ENCODE measurements at places on chromosomes 1 and 21. TPM values are rescaled to one million over a fixed set of nuclear protein-coding genes. Genes with fewer than 3 reads are reported as not detected.
A peak's percentile ranks its signal among the peaks of the same experiment; 100 is the strongest.

DNA sequence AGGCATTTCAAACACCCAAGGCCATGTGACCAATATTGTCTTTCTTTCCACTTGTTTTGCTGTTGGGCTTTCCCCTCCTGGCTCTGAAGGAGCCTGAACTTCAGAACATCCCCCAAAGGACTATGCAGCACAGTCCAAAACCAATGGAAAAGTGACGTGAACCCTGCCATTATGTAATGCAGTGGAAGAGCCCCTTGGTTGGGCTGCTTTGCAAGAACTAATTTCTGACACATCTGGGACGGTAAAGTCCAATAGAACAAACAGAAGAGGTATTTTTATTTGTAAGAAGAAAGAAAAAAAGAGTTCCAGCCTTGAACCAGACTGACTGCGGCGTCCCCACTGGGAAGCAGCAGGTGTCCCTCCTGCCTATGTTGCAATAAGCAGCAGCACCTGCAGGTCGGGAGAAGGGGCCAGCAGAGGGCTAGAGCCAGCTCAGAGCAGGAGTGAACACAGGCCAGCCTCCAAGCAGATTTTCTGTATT lies 116.7 kb downstream of the CDC7 start:
- DNase-seq: no peak

GRCh38 chr1:83500987-83501591 lies 497.8 kb downstream of the TTLL7 start:
- peak; percentile 24 for DNase-seq

DNA sequence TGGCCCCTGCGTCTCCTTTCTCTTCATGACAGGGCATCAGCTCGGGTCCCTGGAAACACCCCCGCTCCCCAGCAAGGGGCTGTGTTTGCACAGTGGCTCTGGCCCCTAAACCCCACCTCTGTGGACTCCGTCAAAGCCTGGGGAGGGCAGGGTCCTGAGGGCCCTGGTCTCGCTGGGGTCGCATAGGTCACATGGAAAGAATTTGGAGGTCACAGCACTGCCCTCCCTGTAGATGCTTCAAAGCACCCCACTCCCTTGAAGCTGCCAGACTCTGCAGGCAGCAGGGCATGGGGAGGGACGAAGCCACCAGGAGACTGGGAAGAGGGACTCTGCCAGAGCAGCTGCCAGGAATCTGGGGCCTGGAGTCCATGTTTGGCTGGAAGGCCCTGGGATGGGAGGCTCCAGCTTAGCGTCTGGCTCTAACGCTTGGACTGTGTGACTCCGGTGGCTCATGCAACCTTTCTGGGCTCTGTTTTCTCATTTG lies 36.6 kb upstream of the ECE1 start:
- no peak for DNase-seq

DNA sequence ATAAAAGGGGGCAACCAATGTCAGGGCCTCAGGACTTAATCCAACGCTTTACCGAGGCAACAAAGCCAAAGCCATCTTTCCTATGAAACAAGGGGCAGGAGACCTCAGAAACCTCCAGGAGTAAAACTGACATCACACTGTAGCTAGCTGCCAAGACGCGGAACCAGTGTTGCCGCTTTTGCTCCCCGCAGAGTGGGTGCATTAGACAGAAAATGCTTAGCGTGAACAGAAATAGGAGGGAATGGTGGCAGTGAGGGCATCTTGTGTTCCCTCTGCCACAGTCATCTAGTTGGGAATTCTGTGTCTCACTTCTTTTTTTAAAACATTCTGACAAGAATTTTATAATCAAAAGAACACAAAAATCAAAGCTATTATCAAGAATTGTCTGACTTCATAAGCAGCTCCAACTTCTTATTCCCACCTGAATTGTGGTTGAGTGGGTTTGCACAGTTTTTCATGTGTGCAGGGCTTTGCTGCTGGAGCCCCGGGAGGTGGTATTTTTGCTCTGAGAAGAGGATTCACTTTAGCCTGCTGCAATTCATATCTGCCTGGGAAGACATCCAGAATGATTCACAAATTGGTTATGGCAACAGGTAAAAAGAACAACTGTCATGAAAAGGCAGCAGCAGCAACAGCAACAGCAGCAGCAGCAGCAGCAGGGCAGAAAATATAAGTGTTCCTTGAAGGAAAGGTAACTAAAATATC lies 82.2 kb upstream of the DIRAS3 start:
- no peak for DNase-seq

- no peak for DNase-seq
Observed at GRCh38 chr1:39082010-39082799, 56.1 kb downstream of the NDUFS5 start.

DNA sequence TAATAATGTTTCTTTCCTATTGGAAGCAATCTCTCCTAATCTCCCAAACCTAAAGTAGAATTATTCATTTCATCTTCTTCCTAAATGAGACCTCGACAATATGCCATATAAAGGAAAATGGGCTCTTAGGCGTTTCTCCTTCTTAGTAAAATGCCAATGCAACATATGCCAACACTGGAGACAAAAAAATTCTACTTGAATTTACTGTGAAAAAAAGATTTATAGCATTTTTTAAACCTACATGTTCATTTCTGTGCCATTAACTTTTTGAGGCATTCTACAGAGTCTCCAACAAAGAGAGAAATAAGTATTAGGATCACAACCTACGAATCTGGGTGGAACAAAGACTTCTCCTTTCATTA lies 1.3 kb downstream of the WDR47 start:
- peak; percentile 13 for DNase-seq

GRCh38 chr1:11880911-11881748 lies 22.4 kb upstream of the NPPB start:
- DNase-seq: no peak

DNA sequence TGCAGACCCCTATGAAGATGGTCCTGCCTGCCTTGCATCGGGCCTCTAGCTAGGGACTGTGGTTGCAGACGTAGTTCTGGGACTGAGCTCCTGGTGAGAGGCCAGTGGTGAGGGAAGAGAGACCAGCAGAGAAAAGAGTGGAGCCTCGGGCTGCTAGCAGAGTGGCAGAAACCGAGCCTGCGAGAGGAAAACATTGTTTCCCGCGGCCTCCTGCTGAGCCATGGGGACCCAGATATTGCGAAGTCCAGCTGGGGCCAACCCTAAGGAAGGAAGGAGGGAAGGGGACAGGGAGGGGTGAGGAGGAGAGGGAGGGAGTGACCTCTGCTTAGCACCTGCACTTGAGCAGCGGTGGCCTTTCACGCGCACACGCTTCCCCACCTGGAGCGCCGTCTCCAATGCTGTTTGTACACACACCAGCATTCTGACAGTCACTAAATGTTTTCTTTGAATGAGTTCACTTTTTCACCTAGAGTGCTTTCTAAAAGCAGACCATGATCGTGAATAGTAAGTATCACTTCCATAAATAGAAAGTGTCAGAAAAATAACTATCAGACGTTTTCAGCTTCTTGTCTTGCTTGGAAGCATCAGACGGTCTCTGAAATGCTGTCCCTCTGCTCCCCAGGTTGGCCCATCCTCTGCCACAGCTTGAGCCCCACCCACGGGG lies 2.5 kb upstream of the FNDC10 start:
- DNase-seq: no peak

DNA sequence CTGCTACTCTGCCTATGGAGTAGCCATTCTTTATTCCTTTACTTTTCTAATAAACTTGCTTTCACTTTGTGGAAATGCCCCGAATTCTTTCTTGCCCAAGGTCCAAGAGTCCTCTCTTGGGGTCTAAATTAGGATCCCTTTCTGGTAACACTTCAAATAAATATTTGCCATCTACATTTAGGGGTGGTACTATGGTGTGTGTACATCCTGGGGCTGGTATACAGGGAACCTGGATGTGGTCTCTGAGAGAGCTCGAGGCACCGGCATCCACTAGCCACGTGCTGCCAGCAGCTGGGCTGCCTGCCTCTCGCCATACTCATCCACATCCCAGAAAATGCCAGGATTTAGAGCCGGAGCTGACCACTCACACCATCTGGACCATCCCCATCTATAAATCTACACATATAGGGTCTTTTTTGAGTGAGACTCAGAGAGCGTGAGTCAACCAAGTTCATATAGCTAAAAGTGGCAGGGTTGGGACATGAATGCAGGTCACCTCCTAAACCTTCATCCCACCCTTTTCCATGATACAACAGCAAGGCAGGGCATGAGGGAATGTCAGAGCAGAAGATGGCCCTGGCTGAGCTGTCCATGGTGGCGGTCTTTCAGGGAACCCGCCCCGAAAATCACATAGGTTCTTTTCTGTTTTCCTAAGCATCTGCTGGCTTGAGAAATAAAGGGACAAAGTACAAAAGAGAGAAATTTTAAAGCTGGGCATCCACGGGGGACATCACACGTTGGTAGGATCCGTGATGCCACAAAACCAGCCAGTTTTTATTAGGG lies 76.6 kb upstream of the F3 start:
- no peak for DNase-seq

- no peak for DNase-seq
Observed at GRCh38 chr21:19899645-19900044, 1098.6 kb upstream of the NCAM2 start.

- no peak for DNase-seq
Observed at GRCh38 chr1:201020040-201020591, 3.4 kb downstream of the KIF21B start.

GRCh38 chr21:34615487-34615814 lies 538 bp upstream of the RCAN1 start:
- peak; percentile 11 for DNase-seq

GRCh38 chr1:54259546-54260140 lies 59.7 kb downstream of the MRPL37 start:
- no peak for DNase-seq

GRCh38 chr1:239388578-239388977 lies 2.2 kb downstream of the CHRM3 start:
- no peak for DNase-seq

DNA sequence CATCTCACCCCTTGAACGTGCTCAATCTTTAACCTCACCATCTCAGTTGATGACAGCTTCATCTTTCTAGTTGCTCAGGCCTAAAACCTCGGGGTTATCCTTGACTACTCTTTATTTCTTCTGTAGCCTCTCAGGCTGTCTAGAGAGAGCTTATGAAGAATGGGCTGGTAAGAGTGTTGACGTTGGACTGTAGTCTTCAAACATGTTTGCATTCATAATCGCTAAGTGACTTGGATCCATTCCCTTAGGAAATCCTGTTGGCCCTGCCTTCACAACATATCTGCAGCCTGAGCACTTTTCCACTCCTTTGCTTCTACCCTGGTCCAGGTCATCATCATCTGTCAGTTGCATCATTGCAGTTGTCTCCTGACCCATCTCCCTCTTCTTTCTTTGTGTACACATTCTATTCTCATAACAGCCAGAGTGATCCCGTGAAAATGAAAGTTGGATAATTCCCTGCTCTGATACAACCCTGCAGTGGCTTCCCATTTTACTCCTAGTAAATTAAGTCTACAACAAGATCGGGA lies 10.5 kb downstream of the UCK2 start:
- DNase-seq: no peak

DNA sequence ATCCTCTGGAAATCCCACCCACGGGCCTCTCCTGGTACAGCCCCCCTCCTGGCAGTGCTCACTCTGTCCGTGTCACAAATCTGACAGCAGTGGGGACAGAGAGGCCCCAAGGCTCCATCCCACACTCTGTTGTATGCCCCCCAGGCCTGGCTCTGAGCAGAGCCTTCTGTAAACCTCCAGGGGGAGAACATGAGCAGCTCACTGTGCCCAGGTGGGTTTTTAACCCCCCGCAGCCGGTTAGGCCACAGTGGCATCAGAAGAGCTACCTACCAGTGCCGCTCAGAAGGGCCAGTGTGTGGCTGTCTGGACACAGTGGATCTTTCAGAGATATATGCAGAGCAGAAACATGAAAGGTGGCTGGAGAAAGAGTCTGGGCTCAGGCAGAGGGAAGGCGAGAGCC lies 12.0 kb upstream of the GPR153 start:
- no peak for DNase-seq

- no peak for DNase-seq
Observed at GRCh38 chr1:113980110-113980509, 836 bp downstream of the OLFML3 start.

GRCh38 chr1:25732821-25733220 lies 67.2 kb upstream of the SELENON start:
- DNase-seq: no peak

DNA sequence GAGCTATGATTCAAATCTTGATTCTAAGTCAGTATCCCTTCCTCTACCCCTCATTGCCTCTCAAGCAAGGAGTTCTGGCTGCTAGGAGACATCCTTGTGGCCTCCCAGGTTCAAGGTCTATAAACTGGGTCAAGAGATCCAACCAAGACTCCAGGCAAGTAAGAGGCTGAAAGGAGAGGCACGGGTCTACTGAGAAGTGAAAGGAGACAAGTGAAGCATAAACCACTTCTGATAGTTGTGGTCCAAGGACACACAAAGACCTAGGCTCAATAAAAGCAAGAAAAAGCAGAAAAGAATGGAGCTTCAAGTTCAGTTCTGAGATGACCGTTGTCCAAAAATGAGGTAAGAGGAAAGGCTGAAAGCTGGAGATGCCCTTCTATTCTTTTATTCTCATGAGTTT lies 17.8 kb upstream of the PPP2R5A start:
- DNase-seq: no peak

GRCh38 chr1:19877821-19878636 lies 4.2 kb upstream of the OTUD3 start:
- peak; percentile 78 for DNase-seq

- DNase-seq: no peak
Observed at GRCh38 chr1:17914987-17915386, 159.9 kb downstream of the ACTL8 start.

The SLC25A24 gene
- total RNA-seq: 34.3 TPM

The RHCE gene
- 2.0 TPM for total RNA-seq

The RPTN gene
- total RNA-seq: 0.53 TPM

The GPR61 gene
- total RNA-seq: not detected

The OXCT2 gene
- total RNA-seq: 1.1 TPM

The RORC gene
- 0.26 TPM for total RNA-seq

The RIPK4 gene
- 35.5 TPM for total RNA-seq

The KRTAP19-3 gene
- total RNA-seq: not detected
